ENCODE measurements at places on chromosomes 12 and 14. TPM values are rescaled to one million over a fixed set of nuclear protein-coding genes. Genes with fewer than 3 reads are reported as not detected.

GRCh38 chr12:11943919-11944700, 126.6 kb upstream of the BCL2L14 start:
- no peak for DNase-seq

Gene KRT83
- not detected for total RNA-seq

DNA sequence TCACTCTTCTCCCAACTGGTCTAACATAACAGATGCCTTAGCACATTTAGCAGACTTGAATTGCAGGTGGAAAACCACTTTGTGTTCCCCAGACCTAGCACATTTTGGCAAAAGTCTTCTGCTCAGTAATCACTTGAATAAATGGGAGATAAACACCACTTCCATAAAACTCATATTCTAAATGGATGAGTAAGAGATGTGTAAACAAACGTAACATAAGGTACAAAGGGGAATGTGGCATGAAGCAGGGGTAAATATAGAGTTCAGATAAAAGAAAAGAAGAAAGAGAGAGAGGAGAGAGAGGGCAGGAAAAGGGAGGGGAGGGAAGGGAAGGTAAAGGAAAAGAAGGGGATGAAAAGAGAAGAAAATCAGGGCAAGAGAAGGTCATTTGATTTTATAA, 17.0 kb upstream of the KERA start:
- DNase-seq: no peak

Gene PTHLH
- not detected for total RNA-seq

DNA sequence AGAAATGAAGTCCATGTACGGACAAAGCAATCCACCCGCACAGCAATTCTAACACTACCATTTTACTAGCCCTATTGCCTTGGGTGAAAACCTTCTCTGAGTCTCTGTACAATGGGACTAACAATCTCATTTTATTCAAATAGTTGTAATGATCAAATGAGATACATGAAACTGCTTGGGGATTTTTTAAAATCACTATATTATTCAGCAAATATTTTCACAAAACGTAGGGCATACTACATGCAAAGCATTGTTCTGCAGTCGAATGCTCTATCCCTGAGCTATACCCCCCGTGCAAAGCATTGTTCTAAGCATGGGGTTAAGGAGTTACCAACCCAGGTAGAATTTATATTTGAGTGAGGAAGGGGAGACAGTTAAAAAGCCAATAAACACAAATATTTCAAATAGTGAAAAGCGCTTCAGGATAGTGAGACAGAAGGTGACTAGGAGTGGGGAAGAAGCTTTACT, 554 bp upstream of the ATF7 start:
- no peak for DNase-seq

Gene CARMIL3
- 0.27 TPM for total RNA-seq

DNA sequence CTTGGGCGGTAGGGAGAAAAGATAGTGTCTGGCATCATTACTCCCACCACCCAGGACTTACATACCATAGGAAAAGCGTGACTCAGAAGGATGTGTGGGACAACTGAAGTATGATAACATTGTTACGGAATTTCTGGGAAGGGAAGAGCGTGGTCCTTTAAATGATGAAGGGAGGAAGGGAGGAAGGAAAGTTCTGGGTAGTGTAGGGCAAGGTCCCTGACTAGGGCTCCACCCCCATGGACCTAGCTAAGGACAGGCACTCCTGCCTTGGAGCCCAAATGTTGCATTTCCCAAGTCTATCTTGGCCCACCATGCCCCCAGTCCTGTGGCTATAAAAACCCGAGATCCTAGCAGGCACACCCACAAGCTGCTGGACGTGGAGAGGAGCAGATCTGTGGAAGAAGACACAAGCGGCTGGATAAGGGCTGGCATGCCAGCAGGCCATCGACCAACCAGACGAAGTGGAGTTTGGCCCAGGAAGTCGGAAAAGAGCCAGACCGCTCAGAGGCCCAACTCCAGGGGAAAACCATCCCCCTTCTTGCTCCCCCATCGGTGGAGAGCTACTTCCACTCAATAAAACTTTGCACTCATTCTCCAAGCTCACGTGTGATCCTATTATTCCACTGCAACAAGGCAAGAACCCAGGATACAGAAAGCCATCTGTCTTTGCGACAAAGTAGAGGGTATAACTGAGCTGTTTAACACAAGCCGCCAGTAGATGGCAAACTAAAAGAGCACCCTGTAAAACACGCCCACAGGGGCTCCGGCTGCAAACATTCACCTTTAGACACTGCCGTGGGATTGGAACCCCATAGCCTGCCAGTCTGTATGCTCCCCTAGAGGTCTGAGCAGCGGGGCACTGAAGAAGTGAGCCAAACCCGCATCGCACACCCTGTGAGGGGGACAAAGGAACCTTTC, 23.0 kb upstream of the RAB21 start:
- DNase-seq: peak; percentile 79

Gene CDKL1
- 7.9 TPM for total RNA-seq

Gene SERPINA3
- 433 TPM for total RNA-seq

Gene PLA2G1B
- 0.87 TPM for total RNA-seq

Gene PROX2
- total RNA-seq: not detected

DNA sequence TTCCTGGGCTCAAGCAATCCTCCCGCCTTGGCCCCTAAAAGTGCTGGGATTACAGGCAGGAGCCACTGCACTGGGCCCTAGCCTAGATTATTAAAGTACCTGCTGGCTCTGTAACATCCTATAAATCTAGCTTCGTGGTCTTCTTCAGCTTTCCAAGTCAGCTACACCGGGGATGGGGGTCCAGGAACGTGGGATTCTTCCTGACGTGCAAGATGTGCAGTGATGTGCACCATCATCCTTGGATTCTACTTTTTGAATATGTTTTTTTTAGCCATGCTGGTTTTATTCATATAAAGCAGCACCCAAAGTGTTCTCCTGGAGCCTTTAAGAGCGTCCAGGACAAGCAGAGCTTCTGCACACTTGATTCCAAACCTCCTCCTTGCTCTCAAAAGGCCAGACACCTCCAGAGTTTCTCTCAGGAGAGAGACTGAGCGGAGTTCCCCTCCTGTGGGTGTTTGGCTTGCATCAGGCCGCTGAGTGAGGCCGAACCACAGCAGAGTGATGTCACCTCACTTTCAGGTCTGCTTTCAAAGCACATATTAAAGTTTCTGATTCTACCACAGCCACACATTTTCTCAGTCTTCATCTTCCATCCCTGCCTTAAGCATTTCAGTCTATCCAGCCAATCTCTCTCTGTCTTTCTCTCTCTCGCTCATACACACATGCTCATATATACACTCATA, 33.4 kb downstream of the VCPKMT start:
- DNase-seq: no peak

Gene HSPB8
- 0.49 TPM for total RNA-seq

GRCh38 chr14:50501642-50502041, 30.7 kb downstream of the MAP4K5 start:
- DNase-seq: no peak

GRCh38 chr14:51849097-51849496, 11.3 kb upstream of the GNG2 start:
- no peak for DNase-seq

Gene PDZRN4
- total RNA-seq: not detected

DNA sequence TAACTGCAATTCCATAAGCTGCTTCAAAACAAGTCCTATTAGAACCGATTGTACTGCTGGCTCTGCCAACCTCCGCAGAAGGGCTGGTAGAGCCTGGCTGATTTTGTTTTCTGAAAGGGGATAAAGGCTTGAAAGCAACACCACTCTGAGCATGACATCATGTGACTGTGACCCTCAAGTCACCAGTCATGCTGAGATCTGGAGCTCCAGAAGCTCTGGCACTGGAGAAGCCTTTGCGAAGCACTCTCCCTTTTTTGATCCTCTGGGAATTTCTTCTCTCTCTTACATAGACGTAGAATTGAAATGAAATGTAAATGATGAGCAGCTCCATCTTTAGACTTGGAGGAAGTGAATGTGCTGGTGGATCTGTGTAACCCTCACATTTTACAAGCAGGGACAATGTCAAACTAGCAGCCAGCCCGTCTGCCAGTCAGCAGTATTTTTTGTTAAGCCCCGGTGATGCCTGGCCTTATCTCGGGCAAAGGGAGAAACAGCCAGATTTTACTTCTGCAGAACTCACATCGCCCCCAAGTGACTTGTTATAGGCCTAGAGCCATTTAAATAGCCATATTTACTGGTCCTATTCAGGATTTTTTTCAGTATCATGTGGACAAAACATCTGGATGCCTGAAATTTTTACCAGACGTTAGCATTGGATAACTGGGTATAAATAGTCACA, 112.1 kb upstream of the NPAS3 start:
- no peak for DNase-seq

- DNase-seq: no peak
Observed at GRCh38 chr14:66910311-66910840, 278.9 kb upstream of the GARIN2 start.

- no peak for DNase-seq
Observed at GRCh38 chr12:9707356-9707755, 25.5 kb downstream of the CLECL1 start.

DNA sequence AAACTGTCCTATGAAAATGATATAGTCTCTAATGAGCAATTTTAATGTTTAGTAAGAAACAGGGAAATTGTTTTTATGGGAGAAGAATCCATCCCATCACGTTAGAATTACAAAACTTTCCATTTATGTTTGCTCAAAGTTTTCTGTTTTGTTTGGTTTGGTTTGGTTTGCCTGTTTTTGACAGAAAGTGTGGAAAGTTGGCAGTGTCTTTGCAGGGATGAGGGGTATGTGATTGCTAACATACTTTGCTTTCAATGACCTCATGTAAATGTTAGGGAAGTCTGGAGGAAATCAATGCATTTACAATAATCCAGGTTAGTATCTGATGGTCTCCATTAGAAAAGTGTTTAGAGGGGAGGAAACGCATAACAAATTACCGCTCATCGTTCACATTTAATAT, 12.3 kb upstream of the NAV3 start:
- DNase-seq: no peak

DNA sequence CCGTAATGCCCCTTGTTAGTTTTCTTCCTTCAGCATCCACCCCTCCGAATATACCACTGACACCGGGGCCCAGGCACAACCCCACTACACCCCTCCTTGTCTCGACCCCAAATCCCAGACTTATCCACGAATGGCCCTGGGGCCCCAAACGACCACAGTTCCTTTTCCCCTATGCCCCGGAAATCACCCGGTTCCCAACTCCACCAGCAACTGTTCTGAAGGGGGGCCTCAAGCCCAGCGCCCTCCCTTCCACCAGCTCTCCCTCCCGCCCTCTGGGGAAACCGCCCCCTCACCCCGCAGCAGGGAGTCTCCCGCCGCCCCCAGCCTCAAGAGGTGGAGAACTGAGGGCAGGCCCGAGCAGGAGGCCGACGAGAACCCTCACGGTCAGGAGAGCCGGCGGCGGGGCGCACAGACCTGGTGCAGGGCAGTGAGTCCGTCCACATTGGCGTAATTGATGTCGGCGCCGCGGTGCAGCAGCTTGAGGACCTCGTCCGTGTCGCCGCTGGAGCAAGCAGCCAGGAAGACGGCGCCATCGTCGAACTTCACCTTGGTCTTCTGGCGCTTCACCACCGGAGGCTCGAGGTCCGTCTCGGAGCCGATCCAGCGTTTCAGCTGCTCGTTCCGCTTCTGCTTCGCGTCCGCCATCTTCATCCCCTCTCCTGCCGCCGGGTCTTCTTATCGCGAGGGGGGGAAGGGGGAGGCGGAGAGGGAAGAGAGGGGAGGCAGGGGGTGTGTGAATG, 446 bp downstream of the PPP1R12A start:
- DNase-seq: peak; percentile 17

Gene PLEKHG7
- not detected for total RNA-seq

Gene TAS2R43
- not detected for total RNA-seq

DNA sequence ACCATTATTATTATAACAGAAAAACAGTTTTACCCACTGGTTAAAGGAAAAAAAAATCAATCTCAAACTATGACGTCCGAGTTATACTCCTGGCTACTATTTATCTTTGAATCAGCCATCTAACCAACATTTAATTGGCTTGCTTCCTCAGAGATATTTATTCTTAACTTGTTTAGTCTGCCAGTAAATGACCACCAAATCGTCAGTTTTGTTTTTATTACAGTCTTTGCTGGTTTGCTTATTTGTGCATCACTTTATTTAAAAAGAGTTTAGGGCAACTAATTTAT, 71.2 kb downstream of the RASSF8 start:
- no peak for DNase-seq

Gene CLEC14A
- not detected for total RNA-seq

All from HepG2 (cell line).